ENCODE measurements at places on chromosomes 4 and X. TPM values are rescaled to one million over a fixed set of nuclear protein-coding genes. Genes with fewer than 3 reads are reported as not detected.

Gene CENPVL2
- total RNA-seq, result not detected

DNA sequence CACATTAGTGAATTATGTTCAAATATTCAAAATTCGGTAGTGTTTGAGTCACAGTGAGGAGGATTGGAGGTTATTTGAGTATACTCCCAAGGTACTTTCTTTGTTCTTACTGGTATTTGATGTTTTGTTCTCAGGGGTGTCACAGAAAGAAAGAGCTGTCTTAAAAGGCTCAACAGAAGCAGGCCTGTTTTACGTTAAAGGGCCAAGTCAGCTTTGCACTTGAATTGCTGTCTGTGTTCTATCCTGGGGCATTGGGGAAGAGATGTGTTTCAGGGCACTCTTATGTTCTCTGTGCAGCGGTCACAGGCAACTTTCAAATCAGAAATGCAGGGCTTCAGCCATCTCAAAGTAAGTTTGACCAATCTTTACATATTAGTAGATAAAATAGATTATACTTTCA is 1113.1 kb upstream of the LCORL start:
- H3K27me3 ChIP-seq, result no peaks in the 10 kb centered on the region
- H3K4me3 ChIP-seq, result no peak overlapping the region
- no peak overlapping the region for H3K27ac ChIP-seq
- no peak for DNase-seq
- H3K4me1 ChIP-seq, result no peaks in the 10 kb centered on the region
- H3K36me3 ChIP-seq, result no peaks in the 10 kb centered on the region

GRCh38 chr4:187309456-187309855 is 585.8 kb upstream of the FAT1 start:
- no peaks in the 10 kb centered on the region for H3K27me3 ChIP-seq
- no peak for DNase-seq
- H3K4me3 ChIP-seq, result no peak overlapping the region
- H3K36me3 ChIP-seq, result no peaks in the 10 kb centered on the region

Gene GABRB1
- total RNA-seq, result not detected

DNA sequence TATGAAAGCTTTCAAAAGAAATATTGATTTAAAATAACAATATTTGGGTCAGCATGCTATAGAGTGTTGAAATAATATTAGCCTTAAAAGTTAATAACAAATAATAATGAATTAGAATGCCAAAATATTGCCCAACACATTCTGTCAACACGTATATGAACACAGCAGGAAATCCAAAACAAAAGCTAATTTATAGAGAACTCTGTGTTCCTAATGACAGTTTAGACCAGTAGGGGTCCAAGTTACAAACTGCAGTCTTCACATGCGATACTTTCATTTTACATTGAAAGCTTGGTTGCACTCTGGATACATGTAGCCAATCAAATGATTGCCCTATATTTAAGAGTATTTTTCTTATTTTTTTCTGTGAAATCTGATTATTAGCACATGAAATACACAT is 274.4 kb downstream of the DCTD start:
- no peak for DNase-seq
- no peaks in the 10 kb centered on the region for H3K36me3 ChIP-seq
- H3K27ac ChIP-seq, result no peak overlapping the region
- no peak overlapping the region for H3K4me3 ChIP-seq

GRCh38 chrX:51697397-51697796 is 12.9 kb upstream of the CENPVL1 start:
- no peaks in the 10 kb centered on the region for H3K36me3 ChIP-seq
- no peak overlapping the region for H3K4me3 ChIP-seq
- DNase-seq, result no peak
- no peak overlapping the region for H3K27ac ChIP-seq
- no peaks in the 10 kb centered on the region for H3K27me3 ChIP-seq

DNA sequence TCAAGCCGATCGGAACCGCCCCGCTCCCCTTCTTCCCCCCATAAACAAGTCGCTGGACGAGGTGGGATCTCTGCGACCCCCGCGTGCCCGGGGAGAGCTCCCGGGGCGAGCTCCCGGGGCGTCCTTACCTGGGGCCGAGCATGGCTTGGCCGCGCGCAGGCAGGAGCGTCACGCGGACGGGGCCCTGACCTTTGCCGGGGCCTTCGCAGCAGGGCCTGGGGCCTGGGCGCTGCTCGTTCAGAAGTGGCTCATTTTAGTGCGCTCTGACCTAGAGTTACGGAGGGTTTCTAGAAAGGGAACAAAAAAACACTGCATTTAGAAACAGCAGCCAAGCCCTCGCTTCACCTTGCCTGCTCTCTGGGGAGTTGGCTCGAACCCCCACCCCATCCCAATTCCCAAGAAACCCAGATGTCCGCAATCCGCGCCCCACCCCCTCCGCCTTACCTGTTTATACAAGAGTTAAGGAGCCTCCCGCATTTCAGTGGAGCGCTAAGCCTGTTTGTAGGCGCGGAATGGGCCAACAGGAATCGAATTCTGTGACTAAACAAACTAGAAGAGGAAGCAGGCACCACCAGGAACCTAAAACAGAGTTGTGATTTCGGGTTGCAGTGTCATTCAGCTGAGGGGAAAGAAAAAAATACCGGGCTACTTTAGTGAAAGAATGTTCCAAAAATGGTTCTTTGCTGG is 814 bp upstream of the RBM47 start:
- no peak for DNase-seq
- H3K27me3 ChIP-seq, result no peaks in the 10 kb centered on the region
- H3K4me3 ChIP-seq, result peak overlapping the region; percentile 75
- no peaks in the 10 kb centered on the region for H3K4me1 ChIP-seq
- H3K36me3 ChIP-seq, result no peaks in the 10 kb centered on the region

- H3K4me3 ChIP-seq, result no peak overlapping the region
- DNase-seq, result no peak
- H3K36me3 ChIP-seq, result no peaks in the 10 kb centered on the region
- H3K27ac ChIP-seq, result no peak overlapping the region
Observed at GRCh38 chr4:53562409-53562808, 28.9 kb downstream of the LNX1 start.

GRCh38 chrX:9298221-9298620 is 166.6 kb upstream of the TBL1X start:
- no peak overlapping the region for H3K4me3 ChIP-seq
- peaks cover 12% of the 10 kb centered on the region for H3K4me1 ChIP-seq
- H3K27me3 ChIP-seq, result no peaks in the 10 kb centered on the region
- no peaks in the 10 kb centered on the region for H3K36me3 ChIP-seq
- no peak overlapping the region for H3K27ac ChIP-seq

DNA sequence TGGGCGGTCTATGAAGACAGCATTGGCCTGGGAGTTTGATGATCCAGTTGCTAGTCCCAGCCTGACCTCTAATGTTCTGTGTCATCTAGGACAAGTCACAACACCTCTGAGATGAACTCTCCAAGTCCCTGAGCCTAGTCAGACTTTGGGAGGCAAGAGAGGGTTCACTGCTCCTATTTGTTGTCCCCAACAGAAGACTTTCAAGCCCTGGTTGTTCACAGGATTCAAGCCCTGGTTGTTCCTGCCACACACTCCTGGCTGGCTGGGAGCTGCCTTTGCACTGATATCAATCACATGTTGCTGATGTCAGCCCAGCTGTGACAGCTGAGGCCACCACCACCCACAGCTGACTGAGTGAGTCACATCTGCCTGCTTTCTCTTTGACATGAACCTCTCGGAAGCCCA is 253.2 kb upstream of the RASGEF1B start:
- H3K4me1 ChIP-seq, result no peaks in the 10 kb centered on the region
- no peak for DNase-seq
- no peak overlapping the region for H3K27ac ChIP-seq
- no peak overlapping the region for H3K4me3 ChIP-seq
- no peaks in the 10 kb centered on the region for H3K27me3 ChIP-seq

DNA sequence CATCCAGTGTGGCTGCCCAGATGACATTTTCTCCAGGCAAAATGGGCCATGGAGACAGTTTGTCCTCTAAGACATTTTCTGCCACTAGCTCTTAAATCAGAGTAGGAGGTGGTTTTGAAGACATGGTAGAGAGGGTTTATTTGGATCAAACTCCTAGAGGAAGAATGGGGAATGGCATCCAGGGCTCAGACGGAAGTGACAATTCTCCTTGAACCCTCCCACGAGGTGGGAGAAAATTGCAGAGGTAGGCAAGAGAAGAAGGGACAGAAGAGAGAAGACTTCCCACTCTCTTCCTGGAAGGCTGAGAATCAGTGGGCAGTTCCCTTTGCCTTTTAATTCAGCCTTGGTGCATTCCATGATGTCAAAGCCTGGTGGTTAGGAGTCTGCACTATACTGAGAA is 194.0 kb downstream of the SMIM20 start:
- H3K4me3 ChIP-seq, result no peak overlapping the region
- no peaks in the 10 kb centered on the region for H3K4me1 ChIP-seq
- H3K36me3 ChIP-seq, result no peaks in the 10 kb centered on the region
- no peak overlapping the region for H3K27ac ChIP-seq

GRCh38 chr4:119286377-119287002 is 35.4 kb downstream of the FABP2 start:
- H3K4me1 ChIP-seq, result peaks cover 26% of the 10 kb centered on the region
- no peak overlapping the region for H3K4me3 ChIP-seq
- H3K27ac ChIP-seq, result no peak overlapping the region
- H3K27me3 ChIP-seq, result no peaks in the 10 kb centered on the region
- no peak for DNase-seq
- H3K36me3 ChIP-seq, result peaks cover 5% of the 10 kb centered on the region

Gene FOXP3
- not detected for total RNA-seq

DNA sequence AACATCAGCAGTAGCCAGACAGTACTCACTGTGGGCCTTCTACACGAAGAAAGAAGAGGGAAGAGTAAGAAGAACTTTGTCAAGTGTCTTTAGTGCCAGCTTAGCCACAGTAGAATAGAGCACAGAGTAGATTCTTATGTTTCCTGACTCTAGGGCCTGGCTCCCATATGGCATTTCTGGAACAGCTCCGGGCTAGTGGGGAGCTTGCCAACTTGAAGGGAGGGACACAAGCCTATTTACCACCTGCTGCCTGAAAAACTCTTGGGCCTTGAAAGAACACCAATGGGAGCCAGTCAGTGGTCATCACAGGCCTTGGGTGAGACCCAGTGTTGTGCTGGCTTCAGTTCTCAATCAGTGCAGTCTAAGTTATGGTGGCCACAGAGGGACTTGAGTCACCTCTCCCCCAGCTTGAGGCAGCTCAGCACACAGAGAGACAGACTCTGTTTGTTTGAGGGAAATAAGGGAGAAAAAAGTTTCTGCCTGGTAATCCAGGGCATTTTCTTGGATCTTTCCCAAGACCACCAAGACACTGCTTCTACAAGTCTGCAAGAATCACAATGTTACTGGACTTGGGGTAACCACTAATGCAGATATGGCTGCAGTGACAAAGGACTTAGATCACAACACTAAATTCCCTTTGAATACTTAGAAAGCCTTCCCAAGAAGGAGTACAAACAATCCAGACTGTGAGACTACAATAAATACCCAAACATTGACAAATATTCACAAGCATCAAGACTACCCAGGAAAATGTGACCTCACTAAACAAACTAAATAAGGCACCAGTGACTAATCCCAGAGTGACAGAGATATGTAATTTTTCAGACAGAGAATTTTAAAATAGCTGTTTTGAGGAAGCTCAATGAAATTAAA is 261.0 kb upstream of the NDST3 start:
- no peaks in the 10 kb centered on the region for H3K36me3 ChIP-seq
- no peaks in the 10 kb centered on the region for H3K27me3 ChIP-seq
- no peak overlapping the region for H3K27ac ChIP-seq
- no peak overlapping the region for H3K4me3 ChIP-seq
- H3K4me1 ChIP-seq, result no peaks in the 10 kb centered on the region
- DNase-seq, result no peak

- no peaks in the 10 kb centered on the region for H3K36me3 ChIP-seq
- H3K27me3 ChIP-seq, result no peaks in the 10 kb centered on the region
- H3K4me1 ChIP-seq, result peaks cover 5% of the 10 kb centered on the region
- no peak for DNase-seq
Observed at GRCh38 chr4:113952452-113953029, 26.9 kb downstream of the ARSJ start.

Gene F11
- not detected for total RNA-seq

Gene GPR50
- total RNA-seq, result not detected

- H3K27me3 ChIP-seq, result no peaks in the 10 kb centered on the region
- H3K4me1 ChIP-seq, result no peaks in the 10 kb centered on the region
- no peak for DNase-seq
Observed at GRCh38 chr4:160352637-160353036, 1249.8 kb downstream of the RAPGEF2 start.

GRCh38 chrX:1190596-1191145 is 21.8 kb downstream of the CRLF2 start:
- no peaks in the 10 kb centered on the region for H3K27me3 ChIP-seq
- no peaks in the 10 kb centered on the region for H3K4me1 ChIP-seq
- H3K27ac ChIP-seq, result no peak overlapping the region
- H3K36me3 ChIP-seq, result no peaks in the 10 kb centered on the region

Gene NAA11
- total RNA-seq, result not detected

Gene AMOT
- total RNA-seq, result 55.2 TPM

- H3K36me3 ChIP-seq, result no peaks in the 10 kb centered on the region
- no peaks in the 10 kb centered on the region for H3K4me1 ChIP-seq
- no peak overlapping the region for H3K27ac ChIP-seq
- no peak for DNase-seq
- no peaks in the 10 kb centered on the region for H3K27me3 ChIP-seq
- no peak overlapping the region for H3K4me3 ChIP-seq
Observed at GRCh38 chr4:96194993-96195392, 355.1 kb downstream of the PDHA2 start.

Gene SPANXB1
- total RNA-seq, result not detected

DNA sequence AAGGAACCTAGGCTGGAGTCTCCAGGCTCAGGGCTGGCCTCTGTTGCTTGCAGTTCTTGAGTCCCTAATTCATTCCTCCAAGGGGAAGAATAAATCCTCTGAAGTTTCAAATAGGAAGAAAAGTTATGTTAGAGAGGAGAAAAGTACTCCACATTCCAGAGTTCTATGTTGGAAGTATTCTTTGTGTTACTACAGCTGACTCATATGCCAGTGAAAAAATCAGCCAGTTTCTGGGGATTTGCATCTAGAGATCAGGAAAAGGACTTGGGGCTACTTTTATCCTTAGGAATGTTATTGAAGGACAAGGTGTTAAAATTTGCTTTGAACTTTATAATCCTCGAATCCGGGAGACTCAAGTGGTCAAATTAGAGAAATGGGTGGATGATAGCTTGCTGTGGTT is 11.7 kb upstream of the NUDT9 start:
- H3K4me1 ChIP-seq, result no peaks in the 10 kb centered on the region
- DNase-seq, result no peak
- H3K27ac ChIP-seq, result no peak overlapping the region

DNA sequence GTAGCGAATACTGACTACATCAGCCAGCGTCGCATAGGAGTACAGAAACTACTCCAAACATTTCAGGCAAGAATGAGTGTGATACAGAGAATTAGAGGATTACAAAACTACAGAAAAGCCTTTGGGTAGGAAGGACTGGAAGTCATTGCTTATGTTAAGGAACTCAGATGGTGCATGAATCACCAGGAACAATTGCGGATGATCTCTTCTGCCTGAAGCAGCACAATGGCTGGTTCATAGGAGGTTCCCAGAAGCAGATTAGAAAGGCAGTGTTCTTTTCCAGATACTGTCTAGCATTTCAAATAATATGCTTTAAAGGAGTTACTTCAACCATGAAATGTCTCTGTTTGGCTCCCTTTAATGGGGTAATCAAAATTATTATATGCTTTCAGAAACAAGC is 42.5 kb upstream of the MAP9 start:
- H3K36me3 ChIP-seq, result no peaks in the 10 kb centered on the region
- H3K27me3 ChIP-seq, result no peaks in the 10 kb centered on the region
- peaks cover 17% of the 10 kb centered on the region for H3K4me1 ChIP-seq
- no peak overlapping the region for H3K27ac ChIP-seq
- DNase-seq, result no peak

Gene LRIT3
- total RNA-seq, result 1.4 TPM
